ENCODE measurements at places on chromosomes 12 and 14.

- no peak for DNase-seq
Observed at GRCh38 chr14:56205881-56206280, 87.7 kb downstream of the PELI2 start.

DNA sequence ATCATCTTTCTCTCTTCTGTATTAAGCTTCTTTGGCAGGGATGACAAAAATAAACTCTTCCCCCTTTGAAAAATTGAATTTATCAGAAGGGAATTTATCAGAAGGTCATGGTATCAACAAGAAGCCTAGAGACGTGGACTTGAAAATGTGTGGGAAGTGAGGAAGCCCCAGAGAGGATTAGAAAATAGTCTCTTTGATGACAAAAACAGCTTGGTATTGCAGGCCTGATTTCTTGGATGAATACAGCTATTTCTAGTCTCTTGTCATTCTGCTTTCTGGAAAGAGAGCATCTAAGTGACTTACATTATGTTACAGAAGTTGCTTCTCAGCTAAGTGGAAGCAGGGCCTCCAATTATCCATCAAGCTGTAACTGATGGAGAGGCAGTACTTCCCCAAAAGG is 111.1 kb downstream of the KITLG start:
- no peak for DNase-seq

DNA sequence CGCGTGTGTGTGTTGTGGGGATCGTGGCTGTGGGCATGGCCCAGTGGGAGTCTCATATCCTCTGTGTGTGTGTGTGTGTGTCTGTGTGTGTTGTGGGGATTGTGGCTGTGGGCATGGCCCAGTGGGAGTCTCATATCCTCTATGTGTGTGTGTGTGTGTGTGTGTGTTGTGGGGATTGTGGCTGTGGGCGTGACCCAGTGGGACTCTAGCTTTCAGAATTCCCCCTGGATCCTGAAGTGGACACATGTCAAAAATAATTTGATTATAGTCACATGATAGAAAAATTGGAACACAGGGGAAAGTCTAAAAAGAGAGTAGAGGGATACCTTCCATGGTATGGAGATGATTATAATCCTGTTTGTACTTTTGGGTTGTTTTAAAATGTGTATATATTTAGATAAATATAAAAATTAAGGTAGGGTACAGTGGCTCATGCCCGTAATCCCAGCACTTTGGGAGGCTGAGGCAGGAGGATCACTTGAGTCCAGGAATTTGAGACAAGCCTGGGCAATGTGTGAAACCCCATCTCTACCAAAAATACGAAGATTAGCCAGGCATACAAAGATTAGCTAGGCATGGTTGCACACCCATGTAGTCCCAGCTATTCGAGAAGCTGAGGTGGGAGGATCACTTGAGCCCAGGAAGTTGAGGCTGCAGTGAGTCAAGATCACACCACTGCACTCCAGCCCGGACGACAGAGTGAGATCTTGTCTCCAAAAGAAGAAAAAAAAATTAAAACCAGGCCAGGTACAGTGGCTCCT is 11.0 kb downstream of the PAPLN start:
- DNase-seq, result no peak

GRCh38 chr12:87687362-87687761 is 341.8 kb downstream of the C12orf50 start:
- DNase-seq, result no peak

DNA sequence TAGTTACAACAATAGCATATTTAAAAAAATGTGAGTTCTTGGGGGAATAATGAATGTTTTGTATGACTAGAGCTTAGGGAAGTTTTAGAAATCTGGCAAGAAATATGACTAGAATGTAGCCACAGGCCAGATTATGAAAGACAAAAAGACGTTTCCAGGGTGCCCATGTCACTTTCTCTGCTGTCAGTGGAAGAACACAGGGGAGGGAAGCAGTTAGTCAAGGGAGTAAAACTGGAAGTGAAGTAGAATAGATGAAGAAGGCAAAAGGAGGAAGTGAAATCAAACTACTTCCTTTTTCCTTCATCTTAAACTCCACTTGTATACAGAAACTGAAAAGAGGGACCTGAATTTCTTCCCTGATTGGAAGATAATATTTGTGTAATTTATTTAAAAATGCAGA is 81.2 kb upstream of the ATP2B1 start:
- DNase-seq, result no peak

DNA sequence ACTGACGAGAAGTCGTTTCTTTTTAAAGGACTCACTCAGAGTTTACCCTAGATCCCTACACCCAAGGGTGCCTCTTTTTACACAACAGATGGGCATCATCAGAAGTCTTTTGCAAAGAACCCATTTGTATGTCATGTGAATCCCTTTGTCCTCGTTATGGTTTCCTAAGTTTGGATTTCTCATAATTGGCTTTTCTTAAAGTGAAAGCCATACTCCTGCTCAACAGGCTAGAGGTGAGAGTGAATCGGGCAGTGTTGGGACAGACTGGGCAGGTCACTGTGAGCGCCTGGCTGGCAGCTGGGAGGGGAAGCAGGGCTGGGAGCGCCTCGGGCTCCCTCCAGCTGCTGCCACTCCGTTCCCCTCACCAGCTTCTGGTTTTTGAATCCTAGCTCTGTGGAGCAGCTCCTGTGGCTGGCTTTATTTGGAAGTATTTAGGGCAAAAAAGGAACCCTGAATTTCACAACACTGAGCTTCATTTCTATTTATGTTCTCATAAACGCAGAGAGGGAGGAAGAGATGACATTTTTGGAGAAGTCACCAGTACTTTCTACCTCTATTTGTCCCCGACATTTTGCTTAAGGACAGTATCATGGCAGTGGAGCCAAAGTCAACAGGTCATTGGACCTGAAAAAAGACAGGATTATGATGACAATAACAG is 63.8 kb upstream of the ACTN1 start:
- no peak for DNase-seq

DNA sequence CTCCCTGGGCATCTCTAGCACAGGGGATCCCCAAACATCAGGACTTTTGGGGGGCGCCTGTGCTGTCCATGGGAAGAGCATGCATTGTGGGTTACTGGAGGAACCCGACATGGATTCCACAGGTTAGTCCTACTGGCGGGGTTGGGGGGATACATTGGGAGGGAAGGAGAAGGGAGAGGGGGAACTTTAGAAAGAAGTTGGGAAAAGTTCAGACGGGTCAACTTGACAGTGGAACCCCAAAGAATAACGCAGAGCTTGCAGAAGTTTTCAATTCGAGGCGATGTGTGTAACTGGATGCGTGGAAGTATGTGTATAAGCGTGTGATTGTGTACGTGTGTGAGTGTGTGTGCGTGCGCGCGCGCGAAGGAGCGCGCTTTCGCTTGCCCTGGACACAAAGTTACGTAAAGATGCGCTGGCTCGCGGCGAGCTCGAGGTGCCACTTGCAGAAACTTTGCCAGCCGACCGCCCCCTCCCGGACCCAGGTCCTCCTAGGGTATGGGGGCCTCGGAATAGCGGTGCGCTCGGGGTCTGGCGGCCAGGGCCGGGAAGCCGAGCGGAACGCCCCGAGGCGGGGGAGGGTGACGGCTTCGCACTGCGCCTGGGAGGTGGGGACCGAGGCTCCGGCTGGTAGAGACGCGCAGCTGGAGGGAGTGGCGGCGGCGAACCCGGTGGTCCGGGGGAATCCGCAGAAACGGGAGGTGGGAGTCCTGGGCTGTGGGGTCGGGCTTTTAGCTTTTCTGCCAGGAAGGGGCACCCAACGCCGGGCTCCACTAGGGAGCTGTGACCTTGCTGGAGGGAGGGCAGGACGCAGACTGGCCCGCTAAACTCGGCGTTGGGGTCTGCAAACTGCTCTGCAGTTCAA is 669 bp downstream of the RFX4 start:
- no peak for DNase-seq

- DNase-seq, result no peak
Observed at GRCh38 chr12:79961411-79961810, 26.5 kb upstream of the PPP1R12A start.

DNA sequence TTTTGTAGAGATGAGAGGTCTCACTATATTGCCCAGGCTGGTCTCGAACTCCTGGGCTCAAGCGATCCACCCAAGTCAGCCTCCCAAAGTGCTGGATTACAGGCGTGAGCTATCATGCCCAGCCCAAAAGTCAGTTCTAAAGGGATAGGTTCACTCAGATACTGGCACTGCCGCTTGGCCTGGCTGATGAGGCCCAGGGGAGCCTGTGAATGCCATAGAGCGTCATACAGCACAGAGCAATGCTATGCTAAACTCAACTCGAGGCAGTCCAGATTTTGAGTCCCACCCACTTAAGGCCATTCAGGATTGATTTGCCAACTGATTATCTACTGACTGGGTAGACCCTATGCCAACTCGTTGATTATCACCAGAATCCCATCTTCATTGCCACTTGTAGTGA is 179.4 kb downstream of the ESR2 start:
- no peak for DNase-seq

DNA sequence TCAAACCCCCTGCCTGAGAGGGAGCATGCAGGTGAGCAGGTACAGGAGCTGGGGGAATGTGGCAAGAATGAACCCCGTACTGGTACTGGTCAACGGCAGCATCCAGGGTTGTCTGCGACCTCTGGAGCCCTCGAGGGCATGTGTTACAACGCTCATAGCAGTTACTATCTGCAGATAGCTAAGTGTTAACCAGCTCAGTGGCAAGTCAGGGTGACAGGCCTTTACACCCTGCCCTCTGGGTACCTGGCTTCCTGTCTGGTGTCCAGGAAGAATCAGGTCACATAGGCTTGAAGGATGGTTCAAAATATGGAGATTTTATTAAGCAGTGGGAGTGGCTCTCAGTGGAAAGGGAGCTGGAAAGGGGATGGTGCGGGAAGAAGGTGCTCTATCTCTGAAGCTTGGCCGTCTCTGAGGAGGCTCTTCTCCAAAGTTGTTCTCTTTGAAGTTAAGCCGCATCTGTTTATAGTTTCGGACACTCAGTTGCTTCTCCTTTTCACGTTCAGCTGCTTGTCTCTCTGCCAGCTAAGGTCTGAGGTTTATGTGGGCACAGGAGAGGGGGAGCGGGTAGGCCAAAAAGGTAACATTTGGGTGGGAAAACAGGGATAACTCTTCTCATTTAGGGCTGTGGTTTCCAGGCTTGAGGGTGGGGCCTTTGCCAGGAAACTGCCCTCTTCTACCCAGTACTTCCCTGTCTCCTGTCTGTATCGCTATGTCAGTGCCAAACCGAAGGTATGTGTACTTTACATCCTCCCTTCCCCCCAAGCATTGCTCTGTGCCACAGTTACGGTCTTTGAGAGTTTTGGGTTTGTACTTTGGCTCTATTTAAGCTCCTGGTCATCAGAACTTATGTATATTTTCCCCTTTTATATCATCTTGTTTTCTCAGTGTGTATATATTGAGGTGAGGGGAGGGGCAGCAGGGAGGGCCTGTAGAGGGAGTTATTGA is 305.8 kb downstream of the RGS6 start:
- no peak for DNase-seq

- no peak for DNase-seq
Observed at GRCh38 chr14:53772936-53773335, 183.7 kb downstream of the BMP4 start.

DNA sequence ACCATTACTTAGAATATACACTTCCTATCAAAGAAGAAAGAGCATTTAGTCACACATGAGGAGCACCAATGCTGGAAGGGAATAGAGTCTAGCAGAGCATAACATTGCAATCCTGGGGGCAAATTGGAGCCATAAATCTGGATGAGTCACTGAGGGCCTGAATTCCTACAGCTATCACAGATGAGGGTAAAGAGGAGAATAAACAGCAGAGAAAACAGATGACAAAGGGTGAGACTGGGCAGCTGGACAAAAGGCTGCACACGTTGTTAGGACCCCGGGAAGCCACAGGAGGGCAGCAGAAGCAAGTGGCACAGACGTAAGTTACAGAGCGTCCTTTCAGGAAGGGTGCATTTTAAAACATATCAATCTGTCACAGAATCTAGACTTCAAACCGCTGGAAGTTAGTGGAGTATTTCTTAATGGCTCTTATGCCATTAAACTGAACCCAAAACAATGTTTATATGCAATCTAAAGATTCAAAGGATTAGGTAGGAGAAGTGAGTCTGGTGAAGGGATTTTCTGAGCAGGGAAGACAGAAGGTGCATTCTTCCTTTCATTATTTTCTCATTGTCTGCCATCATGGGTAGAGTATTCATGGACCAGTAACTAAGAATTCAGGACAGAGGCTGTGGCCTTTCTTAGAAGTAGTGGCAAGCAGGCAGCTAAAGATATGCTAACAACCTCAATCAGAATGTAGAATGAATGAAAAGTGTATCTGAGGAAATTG is 159.8 kb upstream of the DAAM1 start:
- peak; percentile 17 for DNase-seq

DNA sequence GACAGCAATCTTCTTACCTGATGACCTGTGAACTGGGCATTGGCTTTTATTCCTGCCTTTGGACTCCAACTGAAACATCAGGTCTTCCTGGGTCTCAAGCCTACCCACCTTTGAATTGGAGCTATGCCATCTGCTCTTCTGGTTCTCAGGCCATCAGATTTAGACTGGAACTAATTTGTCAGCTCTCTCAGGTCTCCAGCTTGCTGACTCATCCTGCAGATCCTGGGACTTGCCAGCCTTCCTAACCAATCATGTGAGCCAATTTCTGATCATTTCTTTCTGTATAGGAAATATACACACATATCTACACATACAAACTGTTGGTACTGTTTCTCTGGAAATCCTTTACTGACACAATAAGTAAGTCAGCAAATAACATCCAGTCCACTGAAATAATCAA is 65.3 kb upstream of the TSPAN8 start:
- no peak for DNase-seq

GRCh38 chr14:76782885-76783566 is 21.8 kb downstream of the VASH1 start:
- no peak for DNase-seq

GRCh38 chr12:27772328-27773049 is 7.5 kb upstream of the KLHL42 start:
- no peak for DNase-seq

DNA sequence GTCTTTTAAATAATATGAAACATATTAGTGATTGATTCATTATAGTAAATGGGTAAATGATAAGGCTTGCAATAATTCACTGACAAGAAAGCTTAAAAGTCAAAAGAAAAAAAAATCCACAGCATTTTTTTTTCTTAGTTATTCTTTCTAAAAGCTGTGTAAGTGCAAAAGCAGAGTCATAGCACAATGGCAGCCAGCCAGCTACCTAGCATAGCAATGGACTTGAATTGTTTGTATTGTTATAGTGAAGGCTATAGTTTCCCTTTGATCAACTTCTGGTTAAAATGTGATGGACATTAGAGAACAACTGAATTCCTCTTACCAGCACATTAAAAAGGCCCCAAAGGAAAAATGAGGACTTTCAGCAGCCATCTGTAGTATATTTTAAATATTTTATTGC is 232.1 kb downstream of the NAV3 start:
- no peak for DNase-seq
